T-helper 9 cell (primary cell): ENCODE measurements at places on chromosomes 4 and X.
A peak's percentile ranks its signal among the peaks of the same experiment; 100 is the strongest.

DNA sequence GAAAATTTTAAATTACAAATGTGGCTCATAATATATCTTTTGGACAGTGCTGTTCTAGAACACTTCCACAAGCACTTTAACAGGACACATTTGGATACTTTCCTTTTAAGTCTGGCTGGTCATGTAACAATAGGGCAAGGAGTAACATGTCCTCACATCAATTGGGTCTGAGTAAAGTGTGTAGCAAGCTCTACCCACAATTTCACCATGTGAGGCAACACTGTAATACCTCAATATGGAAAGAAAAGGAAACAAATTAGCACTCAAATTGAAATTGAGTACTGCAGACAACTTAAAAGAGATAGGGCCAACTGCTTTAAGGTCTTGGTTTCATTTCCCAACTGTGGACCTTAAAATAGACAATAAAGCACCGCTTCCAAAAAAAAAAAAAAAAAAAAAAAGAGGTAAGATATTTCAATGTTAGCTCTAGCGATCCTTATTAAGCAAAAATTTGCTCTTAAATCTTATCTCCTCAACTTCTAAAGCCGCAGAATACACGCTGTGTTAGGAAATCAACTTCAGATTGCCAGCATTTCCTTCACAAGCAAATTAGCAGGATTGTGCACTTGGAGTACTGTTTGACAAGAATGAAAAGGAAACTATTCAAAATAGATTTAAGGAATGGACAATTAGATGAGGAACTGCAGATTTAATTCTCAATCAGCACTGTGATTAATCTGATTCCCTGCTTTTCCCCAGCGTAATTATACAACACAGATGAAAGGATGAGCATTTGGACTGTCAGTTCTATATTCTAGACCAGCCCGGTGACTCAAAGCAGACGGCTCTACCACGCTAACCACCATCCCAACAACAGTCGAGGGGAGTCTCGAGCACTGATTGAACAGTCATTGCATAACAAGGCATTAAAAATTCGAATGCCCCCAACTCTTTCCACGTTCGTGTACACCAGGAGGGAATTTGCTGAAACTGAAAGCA, 1.6 kb downstream of the CASK start:
- peak; percentile 9 for DNase-seq

GRCh38 chr4:184657144-184657543, 7.6 kb downstream of the PRIMPOL start:
- no peak for DNase-seq

DNA sequence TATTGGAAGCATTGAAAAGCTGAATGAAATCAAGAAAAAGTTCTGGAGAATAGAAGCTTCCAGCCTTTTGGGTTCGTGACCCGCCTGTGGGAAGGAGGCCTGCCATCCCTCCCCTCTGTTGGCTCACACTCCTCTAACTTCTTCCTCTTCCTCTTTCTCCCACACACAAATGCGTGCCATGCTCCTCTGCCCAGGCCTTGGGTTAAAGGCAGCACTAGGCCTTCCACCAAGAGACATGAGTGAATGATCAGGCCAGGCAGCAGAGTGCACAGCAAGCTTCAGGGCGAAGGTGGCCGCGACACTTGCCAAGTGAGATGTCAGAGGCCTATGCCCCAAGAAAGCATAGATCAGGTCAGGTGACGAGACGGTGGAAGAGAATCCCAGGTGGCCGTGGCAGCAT, 38.4 kb downstream of the FAM193A start:
- no peak for DNase-seq

DNA sequence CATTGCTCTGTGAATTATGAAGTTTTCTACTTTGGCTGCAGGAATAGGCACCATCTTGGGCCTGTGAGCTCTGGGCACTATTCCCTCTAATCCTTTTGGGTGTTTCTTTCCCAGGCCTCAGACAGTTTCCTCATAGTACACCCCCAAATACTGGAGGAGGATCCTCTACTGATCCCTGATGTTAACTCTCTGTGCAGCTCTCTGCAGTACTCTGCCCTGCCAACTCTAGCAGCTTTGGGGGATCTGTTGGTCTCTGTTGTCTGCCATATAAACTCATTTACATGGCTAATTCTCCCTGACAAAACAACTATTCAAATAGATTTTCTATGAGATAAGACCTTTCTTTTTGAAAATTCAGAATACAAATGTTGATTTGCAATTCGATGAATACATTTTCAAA, 29.9 kb downstream of the USP53 start:
- no peak for DNase-seq

- DNase-seq, result no peak
These were observed 27.7 kb downstream of the DMP1 start for GRCh38 chr4:87677731-87678130.
